Activated naive CD8-positive, alpha-beta T cell treated with anti-CD3 and anti-CD28 coated beads for 36 hours (primary cell): ENCODE measurements at places on chromosomes 11 and 22. TPM values are rescaled to one million over a fixed set of nuclear protein-coding genes. Genes with fewer than 3 reads are reported as not detected.

Gene WT1
- not detected for total RNA-seq

- DNase-seq = peak; percentile 17
Observed at GRCh38 chr11:129643031-129643721, 172.5 kb upstream of the TMEM45B start.

DNA sequence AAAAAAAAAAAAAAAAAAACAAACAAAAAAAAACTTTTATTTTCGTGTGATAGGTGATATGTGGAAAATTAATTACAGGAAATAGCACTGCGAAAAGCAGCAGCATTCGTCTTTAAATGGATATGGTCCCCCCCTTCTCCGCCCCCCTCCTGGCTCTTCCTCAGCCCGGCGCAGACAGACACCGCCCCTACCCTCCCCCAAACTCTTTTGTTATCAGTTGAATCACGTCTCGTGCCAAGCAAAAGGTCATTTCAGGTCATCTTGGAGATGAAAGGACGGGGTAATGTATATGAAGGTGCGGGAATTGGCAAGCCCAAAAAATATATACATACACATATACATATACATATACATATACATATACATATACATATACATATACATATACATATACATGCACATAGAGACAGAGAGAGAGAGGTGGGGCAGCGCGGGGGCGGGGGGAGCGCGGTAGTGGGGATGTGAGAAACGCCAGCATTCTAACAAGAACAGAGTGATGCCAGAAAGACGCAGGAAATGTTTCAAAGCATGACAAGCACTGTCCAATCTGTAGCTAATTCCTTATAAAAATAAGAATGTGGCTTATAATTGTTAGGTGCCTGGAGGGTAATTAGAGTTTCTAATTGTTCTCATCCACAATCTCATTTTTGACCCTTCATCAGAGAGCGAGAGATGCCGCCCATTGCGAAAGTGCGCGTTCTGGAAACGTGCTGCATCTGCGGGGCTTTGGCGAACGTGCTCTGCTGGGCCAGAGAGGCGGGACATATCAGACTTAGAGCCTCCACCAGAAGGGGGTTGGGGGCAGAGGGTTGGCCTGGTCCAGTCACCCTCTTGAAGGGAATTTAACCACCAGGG lies 214.5 kb upstream of the UBASH3B start:
- no peak for DNase-seq

DNA sequence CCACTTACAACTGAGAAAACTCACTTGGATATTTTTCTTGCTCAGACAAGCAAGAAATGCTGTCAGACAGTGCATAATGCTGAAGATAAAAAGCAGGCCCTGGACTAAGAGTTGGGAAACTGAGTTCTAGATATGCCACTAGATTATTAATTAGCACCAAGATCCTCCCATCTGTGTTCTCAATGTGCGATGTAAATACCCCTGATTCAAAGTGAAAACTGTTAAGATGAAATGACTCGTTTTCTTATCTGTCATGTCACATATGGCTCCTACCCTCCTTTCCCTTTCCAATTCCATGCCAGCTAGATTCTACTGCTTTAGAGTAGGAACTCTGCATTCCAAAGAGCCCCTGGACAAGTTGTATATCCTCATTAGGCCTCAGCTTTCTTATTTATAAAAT lies 88.9 kb upstream of the CLNS1A start:
- no peak for DNase-seq

GRCh38 chr22:27345691-27346090 lies 455.9 kb downstream of the MN1 start:
- DNase-seq = no peak

- DNase-seq = no peak
Observed at GRCh38 chr11:115290479-115290878, 213.7 kb downstream of the CADM1 start.

DNA sequence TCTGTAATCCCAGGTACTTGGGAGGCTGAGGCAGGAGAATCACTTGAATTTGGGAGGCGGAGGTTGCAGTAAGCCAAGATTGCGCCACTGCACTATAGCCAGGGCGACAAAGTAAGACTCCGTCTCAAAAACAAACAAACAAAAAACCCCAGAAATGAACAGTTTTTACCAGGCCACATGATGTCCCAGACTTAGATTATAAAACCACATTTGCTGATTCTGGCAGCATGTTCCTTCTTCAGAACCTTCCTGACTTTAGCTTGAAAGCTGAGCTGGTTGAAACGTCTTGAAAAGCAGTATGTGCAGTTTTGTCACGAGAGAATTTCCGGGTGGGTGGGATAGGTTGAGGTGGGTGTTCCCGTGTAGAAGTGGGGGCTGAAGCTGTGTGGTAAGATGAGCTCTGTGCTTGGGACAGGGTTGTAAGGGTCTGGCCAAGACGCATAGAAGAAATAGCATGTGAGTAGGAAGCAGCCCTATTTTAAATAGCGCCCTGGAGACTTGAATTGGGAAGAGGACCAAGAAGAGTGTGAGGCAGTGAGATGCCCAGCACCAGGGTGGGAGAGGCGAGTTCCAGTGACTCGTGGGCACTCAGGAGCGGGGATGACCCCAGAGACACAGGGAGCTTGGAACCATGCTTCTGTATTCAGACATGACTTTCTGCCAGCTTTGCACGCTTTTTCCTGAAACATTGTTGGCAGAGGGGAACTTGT lies 7.6 kb downstream of the AP2A2 start:
- DNase-seq = no peak

GRCh38 chr11:36187622-36188021 lies 101.6 kb downstream of the COMMD9 start:
- DNase-seq = no peak

DNA sequence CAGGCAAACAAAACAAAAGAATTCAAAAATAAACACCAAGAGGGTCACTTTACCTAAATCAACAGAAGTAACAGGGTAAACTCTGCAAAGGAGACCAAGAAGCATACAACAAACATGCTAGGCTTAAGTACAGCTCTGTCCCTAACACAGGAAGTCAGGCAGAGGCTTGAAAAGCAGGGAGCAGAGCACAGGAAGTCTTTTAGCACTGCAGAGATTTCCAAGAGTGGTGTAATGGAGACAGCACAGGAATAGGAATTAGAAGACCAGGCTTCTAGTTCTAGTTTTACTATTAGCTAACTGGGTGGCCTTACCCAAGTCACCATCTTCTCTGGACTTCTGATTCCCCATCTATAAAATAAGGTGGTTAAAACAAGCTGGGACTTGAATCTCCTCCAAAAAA lies 1.9 kb downstream of the RBFOX2 start:
- no peak for DNase-seq

DNA sequence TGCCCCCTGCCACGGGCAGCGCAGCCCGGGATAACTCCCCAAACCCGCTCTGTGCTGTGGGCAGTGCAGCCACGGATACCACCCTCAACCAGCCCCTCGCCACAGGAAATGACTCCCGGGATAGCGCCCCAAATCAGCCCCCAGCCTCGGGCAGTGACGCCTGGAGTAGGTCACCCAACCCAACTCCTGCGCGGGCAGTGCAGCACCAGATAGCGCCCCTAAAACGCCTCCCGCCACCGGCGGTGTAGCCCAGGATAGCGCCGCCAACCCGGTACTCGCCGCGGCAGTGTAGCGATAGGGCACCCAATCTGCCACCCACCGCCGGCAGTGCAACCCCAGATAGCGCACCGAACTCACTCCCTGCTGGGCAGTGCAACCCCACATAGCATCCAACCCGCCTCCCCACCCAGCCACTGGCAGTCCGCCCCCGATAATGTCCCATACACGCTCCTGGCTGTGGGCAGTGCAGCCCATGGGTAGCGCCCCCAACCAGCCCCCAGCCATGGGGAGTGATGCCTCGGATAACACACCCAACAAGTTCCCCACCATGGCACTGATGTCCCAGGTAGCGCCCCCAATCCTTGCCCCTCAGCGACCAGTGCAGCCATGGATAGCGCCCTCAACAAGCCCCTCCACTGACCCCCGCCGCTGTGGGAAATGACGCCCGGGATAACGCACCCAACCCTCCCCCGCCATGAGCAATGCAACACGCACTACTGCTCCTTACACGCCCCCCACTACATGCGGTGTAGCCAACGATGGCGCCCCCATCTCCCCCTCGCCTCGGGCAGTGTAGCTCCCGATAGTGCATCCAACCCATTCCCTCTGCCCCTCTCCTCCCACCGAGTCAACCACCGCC lies 1.5 kb downstream of the RFPL2 start:
- no peak for DNase-seq

DNA sequence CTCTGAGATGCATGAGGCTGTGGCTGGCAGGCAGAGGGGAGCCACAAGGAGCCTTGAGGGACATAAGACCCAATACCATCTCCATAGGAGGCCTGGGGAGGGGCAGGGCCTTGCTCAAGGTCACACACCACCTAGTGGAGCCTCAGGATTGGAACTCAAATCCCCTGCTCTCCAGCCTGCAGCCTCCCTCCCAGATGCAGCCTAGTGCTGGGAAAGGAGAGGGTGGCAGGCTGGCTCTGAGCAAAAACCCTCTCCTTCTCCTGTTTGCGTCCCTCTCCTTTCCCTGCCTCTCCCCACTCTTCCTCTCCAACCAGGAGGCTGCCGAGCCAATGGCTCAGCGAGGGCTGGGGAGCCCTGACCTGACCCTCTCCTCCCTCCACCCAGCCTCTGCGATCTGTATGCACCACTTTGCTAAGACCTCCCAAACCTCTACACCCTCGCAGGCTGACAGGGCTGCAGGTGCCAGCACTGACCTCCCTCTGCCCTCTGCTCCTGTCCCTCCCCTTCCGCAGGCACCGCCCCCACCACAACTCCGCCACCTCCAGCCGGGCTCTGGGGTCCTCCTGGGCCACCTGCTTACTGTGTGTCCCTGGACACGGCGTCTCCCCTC lies 14.7 kb downstream of the IGLL1 start:
- DNase-seq = no peak
